Fibroblast of the aortic adventitia (primary cell): ENCODE measurements at places on chromosomes 12 and 14.
A peak's percentile ranks its signal among the peaks of the same experiment; 100 is the strongest.

- peak; percentile 59 for DNase-seq
These were observed 790 bp downstream of the BTG1 start for GRCh38 chr12:92144631-92145480.

GRCh38 chr12:6965026-6965661, 5.3 kb downstream of the PHB2 start:
- DNase-seq = peak; percentile 87

DNA sequence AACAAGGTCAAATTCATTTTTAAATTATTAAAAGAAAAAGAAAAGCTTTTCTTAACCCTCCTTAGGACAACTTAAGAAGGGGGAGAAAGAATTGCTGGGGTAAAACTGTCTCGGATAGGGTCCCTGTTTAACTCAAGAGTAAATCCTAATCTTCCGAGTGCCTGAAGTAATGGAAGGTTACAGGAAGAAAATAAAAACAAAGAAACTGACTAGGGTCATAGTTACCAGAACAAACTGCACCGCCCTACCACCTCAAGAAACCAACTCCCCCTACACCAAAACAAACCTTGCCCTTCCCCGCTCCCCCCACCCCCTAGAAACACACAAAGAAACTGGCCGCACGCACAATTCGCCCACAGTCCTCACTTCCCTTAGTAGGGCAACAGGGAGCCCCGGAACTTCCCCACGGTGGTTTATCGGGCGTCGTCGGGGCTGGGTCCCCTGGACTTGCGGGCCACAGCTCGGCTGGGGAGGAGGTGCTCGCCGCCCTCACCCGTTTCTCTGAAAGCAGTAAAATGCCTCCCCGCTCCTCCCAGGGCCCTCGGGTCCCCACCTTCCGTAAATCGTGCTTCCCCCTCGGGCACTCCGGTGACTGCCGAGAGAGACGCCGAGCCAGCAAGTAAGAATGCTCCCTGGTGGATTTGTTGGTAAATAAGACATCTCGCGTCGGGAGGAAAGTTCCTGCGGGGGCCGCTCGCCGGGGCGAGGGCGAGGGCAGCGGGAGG, 2.4 kb downstream of the SINHCAF start:
- DNase-seq = no peak

DNA sequence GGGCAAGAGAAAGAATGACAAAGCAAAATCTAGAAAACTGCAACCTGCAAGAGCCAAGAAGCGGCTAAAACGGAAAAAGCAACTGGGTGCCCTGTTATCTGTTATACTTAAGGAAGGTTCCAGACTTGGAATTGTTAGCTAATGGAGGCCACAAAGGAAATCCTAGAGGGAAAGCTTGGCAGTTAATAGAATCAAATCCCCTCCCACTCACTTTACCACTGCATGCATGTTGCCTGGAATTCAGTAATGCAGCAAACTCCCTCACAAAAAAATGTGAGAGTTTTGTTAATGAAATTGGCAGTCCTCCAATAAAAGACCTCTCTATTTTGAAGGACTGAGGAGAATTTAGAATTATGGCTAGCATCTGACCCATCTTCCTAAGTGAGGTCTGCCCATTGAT, 164.2 kb upstream of the SOX5 start:
- DNase-seq = peak; percentile 4

DNA sequence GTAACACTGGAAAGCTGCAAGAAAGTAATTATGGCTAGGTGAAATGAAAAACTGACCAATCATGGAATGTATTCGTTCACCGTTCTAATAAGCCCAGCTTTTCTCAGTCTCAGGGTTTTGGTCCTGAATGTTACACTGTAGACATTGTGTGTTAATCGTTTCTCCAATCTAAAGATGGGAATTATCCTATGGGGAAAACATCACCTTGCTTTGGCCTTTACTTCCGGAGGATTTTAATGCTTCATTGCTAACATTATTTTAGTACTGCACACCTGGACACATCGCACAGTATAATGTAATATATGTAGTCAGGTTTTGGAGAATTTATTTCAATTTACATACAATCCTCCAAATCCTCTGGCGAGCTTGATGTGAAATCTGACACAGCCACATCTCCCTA, 1.2 kb upstream of the TRHDE start:
- no peak for DNase-seq

DNA sequence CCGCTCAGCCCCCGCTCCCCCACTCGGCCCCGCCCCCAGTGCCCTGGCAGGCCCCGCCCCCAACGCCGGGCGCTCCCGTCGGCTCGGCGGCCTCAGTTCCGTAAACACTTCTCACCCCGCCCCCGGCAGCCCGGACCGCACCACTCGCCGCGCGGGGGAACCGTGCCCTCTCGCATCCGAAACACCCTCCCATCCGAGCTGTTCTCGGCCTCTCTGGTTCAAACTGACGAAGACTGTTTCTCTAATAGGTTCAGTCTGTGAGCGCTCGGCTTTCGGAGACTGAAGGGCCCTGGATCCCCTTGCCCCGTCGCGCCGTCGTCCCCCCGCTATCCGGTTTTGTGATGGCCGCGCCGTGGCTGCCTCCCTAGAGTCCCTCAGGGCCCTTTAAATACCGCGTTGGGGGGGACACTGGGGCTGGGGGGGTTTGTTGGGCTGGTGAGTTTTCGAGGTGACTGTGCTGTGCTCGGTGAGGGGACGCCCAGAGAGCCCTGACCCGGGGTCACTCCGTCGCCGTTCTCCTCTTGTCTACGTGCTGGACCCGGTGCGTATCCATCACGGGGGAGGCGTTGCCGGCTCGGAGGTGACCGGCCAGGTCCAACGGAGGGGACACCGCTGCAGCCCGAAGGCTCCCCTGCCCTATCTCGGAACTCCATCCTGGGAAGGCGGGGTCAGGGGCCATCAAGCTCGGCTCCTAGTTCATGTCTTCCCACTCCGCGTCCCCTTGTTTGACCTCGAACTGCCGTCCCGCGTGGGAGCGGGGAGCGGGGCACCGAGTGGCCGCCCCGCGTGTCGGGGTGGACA, at the start of gene TCP11L2:
Gene TCP11L2, plus strand, starts transcription at position 333 of the 801 bp plus-strand sequence. CDS start 8,343 bp downstream, outside the sequence.
- peak; percentile 76 for DNase-seq

GRCh38 chr12:12217018-12217359, 49.9 kb downstream of the LRP6 start:
- DNase-seq = no peak
